Prostate gland (tissue), 2 donors: ENCODE measurements at places on chromosomes 4 and X. TPM values are rescaled to one million over a fixed set of nuclear protein-coding genes. Genes with fewer than 3 reads are reported as not detected.

The ABCG2 gene
- 15.3 TPM for total RNA-seq

DNA sequence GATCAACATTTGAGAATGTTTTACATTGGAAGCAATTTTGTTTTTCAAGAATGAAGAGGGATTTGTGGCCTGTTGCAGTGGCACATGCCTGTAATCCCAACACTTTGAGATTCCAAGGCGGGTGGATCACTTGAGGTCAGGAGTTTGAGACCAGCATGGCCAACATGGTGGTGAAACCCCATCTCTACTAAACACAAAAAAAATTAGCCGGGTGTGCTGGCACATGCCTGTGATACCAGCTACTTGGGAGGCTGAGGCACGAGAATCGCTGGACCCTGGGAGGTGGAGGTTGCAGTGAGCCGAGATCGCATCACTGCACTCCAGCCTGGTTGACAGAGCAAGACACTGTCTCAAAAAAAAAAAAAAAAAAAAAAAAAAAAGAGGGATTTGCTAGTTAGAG, 127.8 kb downstream of the RPA4 start:
- no peak for DNase-seq
- H3K27ac ChIP-seq: no peak overlapping the region
- no peaks in the 10 kb centered on the region for H3K4me1 ChIP-seq
- H3K36me3 ChIP-seq: no peaks in the 10 kb centered on the region
- no peak overlapping the region for H3K4me3 ChIP-seq
- H3K27me3 ChIP-seq: no peaks in the 10 kb centered on the region

GRCh38 chr4:122341886-122342285, 36.9 kb upstream of the ADAD1 start:
- H3K36me3 ChIP-seq: no peaks in the 10 kb centered on the region
- no peak overlapping the region for H3K27ac ChIP-seq
- no peak overlapping the region for H3K4me3 ChIP-seq

- no peaks in the 10 kb centered on the region for H3K4me1 ChIP-seq
- H3K27me3 ChIP-seq: no peaks in the 10 kb centered on the region
- DNase-seq: peak; percentile 5
- H3K27ac ChIP-seq: peak overlapping the region; percentile 81
Observed at GRCh38 chrX:110317061-110317819, 645 bp downstream of the AMMECR1 start.

DNA sequence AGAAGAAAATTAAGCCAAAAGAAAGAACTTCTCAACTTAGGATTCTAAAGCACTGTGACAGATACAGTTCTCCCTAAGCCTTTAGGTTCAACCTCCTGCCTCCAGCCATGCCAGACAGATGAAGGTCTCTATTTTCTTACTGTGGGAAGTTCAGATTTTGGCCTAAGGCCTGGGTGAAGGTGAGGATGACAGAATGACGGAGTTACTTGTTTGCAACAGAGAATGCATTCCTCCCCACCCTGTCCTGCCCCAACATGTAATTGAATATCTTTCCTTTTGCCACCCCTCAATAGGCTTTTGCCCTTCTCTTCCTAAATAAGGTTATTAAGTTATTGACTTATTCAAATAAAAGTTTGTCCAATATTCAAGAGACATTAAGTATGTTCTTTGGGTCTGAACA, 25.6 kb downstream of the SLC16A2 start:
- H3K36me3 ChIP-seq: no peaks in the 10 kb centered on the region
- H3K4me1 ChIP-seq: no peaks in the 10 kb centered on the region
- H3K27ac ChIP-seq: no peak overlapping the region
- DNase-seq: no peak

- H3K27ac ChIP-seq: no peak overlapping the region
- H3K4me3 ChIP-seq: no peak overlapping the region
- no peaks in the 10 kb centered on the region for H3K27me3 ChIP-seq
- DNase-seq: peak; percentile 15
- H3K36me3 ChIP-seq: no peaks in the 10 kb centered on the region
Observed at GRCh38 chr4:98963538-98964433, 31.7 kb upstream of the METAP1 start.
